Activated CD4-positive, alpha-beta T cell treated with anti-CD3 and anti-CD28 coated beads for 36 hours (primary cell): ENCODE measurements at places on chromosomes 3 and 15. TPM values are rescaled to one million over a fixed set of nuclear protein-coding genes. Genes with fewer than 3 reads are reported as not detected.

GRK7 gene
- total RNA-seq = not detected

SLC35G2 gene
- total RNA-seq = 2.0 TPM

RSL24D1 gene
- total RNA-seq = 152 TPM

EMC7 gene
- 48.5 TPM for total RNA-seq

TIGIT gene
- total RNA-seq = 25.5 TPM

A4GNT gene
- total RNA-seq = not detected

C3orf85 gene
- not detected for total RNA-seq

LDHAL6B gene
- not detected for total RNA-seq

CCDC33 gene
- total RNA-seq = not detected

CELSR3 gene
- total RNA-seq = 7.9 TPM

CLDN11 gene
- not detected for total RNA-seq

- DNase-seq = no peak
Measured at GRCh38 chr3:127182848-127183714, 9.8 kb upstream of the PRR23E start.

DNA sequence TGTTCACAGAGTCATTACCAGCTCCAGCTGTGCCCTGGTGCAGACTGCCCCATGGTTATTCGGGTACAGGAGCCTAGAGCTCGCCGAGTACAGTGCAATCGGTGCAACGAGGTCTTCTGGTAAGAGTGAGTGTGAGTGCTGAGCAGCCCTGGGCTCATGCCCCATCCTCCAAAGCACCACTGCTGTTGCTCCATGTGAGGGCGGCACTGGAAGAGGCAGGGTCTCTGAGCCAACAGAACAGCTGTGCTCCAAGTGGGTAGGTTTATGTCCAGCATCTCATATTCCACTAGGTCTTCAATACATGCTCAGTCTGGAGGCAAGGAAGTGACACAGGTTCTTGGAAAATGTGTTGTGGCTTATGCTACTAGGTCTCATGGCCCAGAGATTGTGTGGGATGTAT, 19.5 kb upstream of the P4HTM start:
- no peak for DNase-seq

DNA sequence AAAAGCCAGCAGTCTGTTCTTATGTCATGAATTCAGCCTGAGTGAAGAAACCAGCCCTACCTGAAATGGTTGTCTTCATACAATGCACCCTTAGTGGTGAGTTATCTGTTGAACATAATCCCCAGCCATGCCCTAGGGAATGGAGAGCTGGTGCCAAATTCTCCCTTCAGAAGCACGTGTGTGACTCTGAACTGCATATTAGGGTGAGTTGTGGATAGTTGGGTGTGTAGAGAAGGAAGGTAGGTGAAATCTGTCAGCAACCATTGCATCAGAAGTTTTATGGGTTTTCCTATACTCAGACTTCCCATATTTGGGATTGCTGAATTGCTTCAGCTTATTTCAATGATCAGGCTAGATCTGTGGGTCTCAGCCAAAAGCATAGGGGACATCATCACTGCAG, 46.5 kb upstream of the TP63 start:
- no peak for DNase-seq

GRCh38 chr3:177705976-177706823, 508.9 kb upstream of the TBL1XR1 start:
- no peak for DNase-seq

DNA sequence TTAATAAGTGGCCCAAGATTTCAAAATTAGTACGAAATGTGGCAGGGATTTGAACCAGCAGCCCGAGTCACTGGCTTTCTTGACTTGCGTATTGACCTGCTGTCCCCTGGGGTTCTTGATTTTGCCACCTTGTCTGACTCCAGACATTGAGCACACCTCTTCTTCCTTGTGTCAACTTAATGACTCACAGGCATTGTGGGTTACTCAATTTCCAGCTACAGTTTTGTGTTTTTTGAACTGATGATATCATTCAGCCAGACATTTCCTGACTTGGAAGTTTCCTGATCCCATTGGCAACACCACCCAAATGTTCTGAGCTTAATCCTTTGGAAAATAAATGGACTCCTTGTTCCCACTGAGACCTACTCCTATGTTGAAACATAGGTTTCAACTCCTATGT, 64.2 kb downstream of the MOBP start:
- no peak for DNase-seq

- DNase-seq = no peak
Measured at GRCh38 chr15:82768414-82769054, 37.3 kb downstream of the FSD2 start.

DNA sequence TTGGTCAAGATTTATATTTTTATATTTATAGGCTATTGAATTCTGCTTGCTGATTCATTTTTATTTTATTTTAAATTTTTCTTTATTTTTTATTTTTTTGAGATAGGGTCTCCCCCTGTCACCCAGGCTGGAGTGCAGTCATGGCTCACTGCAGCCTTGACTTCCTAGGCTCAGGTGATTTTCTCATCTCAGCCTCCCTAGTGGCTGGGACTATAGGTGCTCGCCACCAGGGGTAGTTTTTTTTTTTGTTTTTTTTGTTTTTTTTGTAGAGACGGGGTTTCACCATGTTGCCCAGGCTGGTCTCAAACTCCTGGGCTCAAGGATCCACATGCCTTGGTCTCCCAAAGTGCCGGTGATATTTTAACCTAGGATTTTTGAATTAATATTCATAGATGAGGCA, 31.2 kb downstream of the NR2E3 start:
- DNase-seq = no peak

- no peak for DNase-seq
Measured at GRCh38 chr15:40070166-40070557, 31.2 kb upstream of the SRP14 start.

DNA sequence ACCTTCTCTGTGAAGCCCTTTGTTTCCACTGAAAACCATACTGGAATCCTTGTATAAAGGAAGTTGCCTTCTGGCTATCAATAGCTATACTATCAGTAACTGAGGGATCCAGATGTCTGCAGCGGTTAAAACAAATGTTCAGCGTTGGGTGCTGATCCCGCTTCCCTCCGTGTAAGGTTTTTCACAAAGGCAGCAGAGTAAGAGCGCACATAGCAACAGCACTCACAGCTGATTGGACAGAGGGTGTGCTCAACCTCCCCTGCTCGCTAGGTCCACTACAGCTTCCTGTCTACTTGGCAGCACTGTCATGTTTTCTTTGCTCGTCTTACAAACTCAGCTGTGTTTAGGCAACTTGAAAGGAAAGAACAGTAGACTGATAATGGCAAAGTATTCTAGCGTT, 27.3 kb downstream of the ATOSA start:
- DNase-seq = peak; percentile 58

- no peak for DNase-seq
Measured at GRCh38 chr3:182392182-182392937, 400.9 kb upstream of the ATP11B start.

- no peak for DNase-seq
Measured at GRCh38 chr15:53126144-53126543, 336.0 kb upstream of the ONECUT1 start.

- DNase-seq = no peak
Measured at GRCh38 chr15:22966321-22967083, 13.7 kb downstream of the CYFIP1 start.

DNA sequence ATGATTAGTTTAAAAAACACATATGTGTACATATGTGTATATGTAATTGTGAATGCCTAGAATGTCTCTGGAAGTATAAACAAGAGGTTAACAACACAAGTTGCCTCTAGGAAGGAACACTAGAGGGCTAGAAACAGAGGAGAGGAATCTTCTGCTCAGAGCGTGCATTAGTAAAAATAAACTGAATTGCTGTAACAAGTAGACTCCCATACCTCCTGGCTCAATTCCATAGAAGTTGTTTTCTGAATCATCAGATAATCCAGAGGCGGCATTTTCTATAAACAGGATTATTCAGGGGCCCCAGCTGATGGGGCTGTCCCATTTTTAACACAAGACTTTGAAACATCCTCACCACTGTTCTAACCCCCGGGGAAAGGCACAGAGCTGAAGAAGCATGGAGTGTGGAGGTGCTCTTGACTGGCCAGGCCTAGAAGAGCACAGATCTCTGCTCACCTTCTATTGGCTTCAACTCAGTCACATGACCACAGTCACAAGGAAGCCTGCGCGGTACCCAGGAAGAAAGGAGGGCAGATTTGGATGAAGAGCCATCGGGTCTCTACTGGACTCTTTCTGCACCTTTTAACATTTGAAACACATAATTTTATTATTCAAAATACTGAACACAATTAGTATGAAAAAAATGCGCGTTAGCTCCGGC, 145.7 kb downstream of the TLE3 start:
- no peak for DNase-seq

DNA sequence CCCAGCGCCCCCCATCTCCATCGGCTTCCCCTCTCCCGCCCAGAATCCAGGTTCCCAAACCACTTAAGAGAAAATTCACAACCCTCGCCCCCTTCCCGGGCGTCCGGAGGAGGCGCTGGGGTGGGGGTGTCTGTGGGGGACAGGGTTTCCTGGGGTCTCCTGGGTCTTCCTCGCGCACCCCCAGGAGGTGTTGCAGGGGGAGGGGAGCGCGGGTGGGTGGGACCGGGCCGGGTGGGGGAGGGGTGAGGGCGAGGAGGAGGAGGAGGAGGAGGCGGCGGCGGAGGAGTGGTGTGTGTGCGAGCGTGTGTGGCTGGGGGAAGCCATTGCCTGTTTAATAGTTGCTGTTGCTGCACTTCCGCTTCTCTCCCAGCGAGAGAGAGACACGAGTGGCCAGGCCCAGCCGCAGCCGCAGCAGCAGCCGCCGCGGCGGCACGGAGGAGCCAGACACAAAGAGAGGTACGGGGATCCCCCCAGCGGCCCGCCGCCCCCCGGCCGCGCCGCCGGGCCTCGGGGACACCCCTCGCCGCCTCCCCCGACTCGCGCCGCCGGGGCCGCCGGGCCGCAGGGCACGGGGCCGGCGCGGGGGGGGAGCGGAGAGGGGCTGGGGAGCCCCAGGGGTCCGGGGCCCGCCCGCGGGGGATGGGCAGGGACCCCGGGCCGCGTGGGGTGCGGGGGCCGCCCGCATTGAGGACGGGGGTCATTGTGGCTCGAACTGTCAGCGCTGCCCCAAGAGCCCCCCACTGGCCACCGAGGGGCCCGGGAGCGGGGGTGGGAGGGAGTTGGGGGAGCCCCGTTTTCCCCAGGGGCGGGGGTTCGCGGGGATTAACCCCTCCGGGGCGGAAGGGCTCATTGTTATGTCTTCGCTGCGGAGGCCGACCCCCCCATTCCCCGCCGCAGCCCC, at the start of gene UBE2E1:
Gene UBE2E1 (plus strand): TSS at position 323 of the 901 bp plus-strand sequence. CDS start 1,315 bp downstream, outside the sequence.
- DNase-seq = peak; percentile 77

GRCh38 chr3:105323274-105323599, 43.5 kb upstream of the ALCAM start:
- DNase-seq = no peak

GRCh38 chr15:49023354-49023753, 22.9 kb downstream of the SECISBP2L start:
- DNase-seq = no peak

GRCh38 chr3:22536541-22536940, 666.6 kb upstream of the UBE2E2 start:
- no peak for DNase-seq

- no peak for DNase-seq
Measured at GRCh38 chr15:77162872-77163633, 92.1 kb upstream of the TSPAN3 start.

- DNase-seq = no peak
Measured at GRCh38 chr3:54671511-54671910, 256.3 kb downstream of the LRTM1 start.

- DNase-seq = no peak
Measured at GRCh38 chr3:38623539-38623938, 25.9 kb downstream of the SCN5A start.

DNA sequence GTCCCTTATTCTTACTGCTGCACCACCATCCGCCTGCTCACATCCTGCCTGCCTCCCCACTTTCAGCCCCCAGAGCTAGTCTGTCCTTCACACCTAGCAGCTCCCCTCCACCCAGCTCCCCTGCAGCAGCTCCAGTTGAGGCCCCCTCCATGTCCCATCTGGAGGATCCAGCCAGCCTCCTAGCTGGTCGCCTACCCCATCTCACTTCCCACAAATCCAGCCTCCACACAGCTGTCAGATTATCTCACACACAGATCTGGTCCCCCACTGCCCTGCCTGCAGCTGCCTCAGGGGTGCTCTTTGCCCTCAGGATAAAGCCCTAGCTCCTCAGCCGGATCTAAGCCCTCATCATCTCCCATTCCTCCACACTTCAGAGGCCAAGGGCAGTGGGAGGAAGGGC, 8.8 kb upstream of the SEMA7A start:
- no peak for DNase-seq

- DNase-seq = no peak
Measured at GRCh38 chr15:39267685-39268084, 313.2 kb upstream of the THBS1 start.

DNA sequence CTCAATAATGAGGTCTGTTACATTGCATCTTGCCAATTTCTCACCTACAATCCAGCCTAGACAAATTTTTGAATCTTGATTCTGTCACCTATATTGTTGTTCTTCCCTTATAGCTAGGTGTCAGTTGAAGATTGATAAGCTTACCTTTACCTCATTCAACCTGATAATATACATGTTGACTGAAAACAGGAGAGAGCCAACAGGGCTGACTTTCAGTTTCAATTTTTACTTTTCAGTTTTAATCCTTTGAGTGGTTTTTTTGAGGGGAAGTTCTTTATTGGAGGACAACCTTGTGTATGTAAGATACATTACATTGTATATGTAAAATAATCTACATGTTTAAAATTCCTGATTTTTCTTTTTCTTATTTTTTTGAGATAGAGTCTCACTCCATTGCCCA, 5.8 kb downstream of the ATP13A5 start:
- no peak for DNase-seq

GRCh38 chr15:90594301-90594738, 64.6 kb downstream of the CRTC3 start:
- DNase-seq = peak; percentile 94

GRCh38 chr3:142278451-142278850, 53.1 kb upstream of the GK5 start:
- no peak for DNase-seq

DNA sequence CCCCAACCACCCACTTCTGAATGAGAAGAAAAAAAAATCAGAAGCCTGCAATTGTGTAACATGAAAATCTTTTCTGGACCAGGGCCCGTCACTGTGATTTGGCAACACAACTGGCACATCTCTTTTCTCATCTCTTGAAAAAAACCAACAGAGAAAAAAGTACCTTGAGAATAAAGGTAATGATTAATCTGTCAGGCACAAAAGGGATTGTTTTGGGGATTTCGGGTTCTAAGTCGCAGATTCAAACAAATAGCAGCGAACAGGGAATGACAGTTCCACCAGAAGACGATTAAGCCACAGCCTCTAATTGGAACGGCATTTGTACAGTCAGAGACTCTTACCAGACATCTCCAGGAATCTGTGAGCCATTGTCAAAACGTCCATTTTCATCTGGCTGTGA, at the start of gene AQP9:
Gene AQP9 (plus strand): TSS at position 276 of the 400 bp plus-strand sequence. CDS start 185 bp downstream, outside the sequence.
- DNase-seq = no peak

DNA sequence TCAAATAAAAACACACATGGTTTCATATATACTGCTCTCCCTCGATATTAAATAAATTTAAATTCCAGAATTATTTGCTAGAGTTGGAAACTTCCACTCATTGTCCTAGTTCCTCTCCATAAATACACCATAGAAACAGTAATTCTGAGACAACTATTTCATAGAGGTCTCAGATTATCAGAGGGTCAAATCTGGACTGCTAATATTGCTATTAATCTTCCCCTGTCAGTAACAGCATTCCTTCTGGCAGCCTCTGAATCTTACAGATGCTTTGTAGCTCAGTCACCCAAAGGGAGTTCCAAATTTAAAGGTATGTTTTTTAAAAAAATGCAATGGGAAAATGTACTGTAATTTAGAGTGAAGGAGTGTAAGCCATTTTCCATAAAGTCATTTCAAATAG, 428.8 kb downstream of the PYDC2 start:
- DNase-seq = no peak
